ENCODE measurements at places on chromosomes 2 and 18.

GRCh38 chr2:3305431-3305830 is 72.2 kb downstream of the EIPR1 start:
- no peak for DNase-seq

- no peak for DNase-seq
Measured at GRCh38 chr2:3244486-3244885, 133.1 kb downstream of the EIPR1 start.

GRCh38 chr2:61426267-61426897 is 44.5 kb downstream of the USP34 start:
- peak; percentile 49 for DNase-seq

- peak; percentile 82 for DNase-seq
Measured at GRCh38 chr2:172196768-172197431, 94.2 kb upstream of the DLX2 start.

DNA sequence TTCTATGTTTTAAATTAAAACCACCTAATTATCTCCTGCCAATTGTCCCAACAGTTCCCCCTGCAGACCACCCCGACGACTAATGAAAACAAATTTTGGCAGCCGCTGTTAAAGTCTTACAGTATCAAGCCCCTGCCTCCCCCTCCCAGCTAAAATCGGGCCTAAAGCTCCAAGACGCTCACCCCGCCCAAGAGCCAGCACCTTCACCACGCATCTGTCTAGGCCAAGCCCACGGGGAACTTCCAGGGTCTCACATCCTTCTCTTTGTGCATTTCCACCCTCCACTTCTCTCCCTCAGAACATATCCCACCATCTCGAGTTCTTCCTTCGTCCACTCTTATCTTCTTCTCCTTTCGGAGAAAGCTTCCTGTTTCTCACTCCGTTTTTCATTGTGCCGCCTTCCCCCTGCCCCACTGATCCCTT is 445 bp downstream of the PRPF40A start:
- peak; percentile 33 for DNase-seq

GRCh38 chr2:98795891-98796676 is 65.2 kb upstream of the MGAT4A start:
- no peak for DNase-seq

DNA sequence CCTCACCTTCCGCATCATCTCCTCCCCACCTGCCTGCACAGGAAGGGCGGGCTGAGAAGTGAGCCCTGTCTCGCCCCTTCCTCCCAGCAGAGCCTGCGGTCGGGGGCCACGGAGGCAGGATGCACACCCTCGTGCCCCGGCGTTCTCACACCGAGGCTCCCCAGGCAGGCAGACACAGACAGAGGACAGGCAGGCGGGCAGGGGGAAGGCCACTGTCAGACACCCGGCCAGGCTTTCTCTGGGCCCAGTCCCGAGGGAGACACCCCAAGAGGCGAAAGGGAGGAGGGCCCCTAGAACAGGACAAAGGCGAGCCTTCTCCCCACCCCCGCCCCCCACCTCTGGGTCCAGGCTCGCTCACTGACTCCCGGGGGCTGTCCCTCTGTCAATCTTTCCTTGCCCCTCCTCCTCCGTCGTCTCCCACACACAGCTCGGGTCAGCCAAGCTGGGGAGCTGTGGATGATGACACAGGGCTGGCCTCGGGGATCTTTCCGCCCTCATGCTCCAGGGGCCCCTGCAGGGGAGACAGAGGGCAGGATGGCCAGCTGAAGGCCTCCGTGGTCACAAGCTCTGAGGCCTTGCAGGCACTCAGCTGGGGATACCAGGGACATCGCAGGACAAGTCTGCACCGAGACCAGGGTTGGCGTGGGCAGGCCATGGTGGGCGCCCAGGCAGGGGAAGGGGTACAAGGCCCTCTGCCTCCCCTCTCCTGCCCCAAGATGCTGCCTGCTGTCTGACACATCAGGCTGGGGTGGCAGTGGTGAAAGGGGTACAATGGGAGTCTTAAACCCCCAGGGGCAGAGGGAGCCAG is 24.9 kb downstream of the BIN1 start:
- DNase-seq = peak; percentile 50

GRCh38 chr18:35711227-35711626 is 129.7 kb downstream of the GALNT1 start:
- no peak for DNase-seq

- peak; percentile 49 for DNase-seq
Measured at GRCh38 chr18:57353940-57354461, 1.6 kb downstream of the ST8SIA3 start.

GRCh38 chr18:77344786-77345500 is 95.3 kb downstream of the GALR1 start:
- DNase-seq = no peak

- peak; percentile 88 for DNase-seq
Measured at GRCh38 chr2:163157891-163158496, 319.4 kb upstream of the KCNH7 start.

GRCh38 chr2:21006423-21007128 is 37.3 kb downstream of the APOB start:
- DNase-seq = no peak

DNA sequence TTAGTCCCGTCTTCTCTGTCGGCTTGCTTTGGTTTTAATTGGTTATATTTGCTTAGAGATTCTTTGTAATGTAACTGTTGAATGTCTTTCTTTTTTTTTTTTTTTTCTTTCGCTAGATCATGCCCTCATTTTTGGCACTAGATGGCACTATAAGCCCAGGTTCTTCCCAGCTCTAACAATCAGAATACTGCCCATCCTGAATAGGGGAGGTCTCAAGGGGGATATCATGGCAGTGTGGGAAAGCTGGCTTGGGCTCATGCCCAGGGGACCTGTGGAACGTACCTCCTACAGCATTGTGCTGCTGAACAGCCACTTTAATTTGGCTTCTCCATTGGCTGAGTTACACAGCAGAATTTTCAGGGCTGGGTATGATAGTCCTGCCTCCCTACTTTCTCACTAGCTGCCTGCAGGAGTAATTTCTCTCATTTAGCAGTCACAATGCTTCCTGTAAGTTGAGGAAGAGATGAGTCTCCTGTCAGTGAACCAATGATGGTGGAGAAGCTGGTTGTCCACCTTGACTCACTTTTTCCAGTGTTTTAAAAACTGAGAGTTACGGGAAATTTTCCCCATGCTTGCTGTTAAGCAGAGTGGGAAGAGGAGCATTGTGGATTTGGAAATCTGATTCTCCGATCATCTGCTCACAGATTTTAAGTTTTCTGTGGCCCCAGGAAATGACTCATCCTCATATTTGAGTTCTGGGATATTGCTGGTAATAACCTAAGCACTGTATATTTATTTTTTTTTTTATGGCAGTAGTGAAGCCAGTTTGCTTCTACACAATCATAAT is 47.2 kb downstream of the RAD51AP2 start:
- DNase-seq = peak; percentile 80

GRCh38 chr2:200985799-200986198 is 22.3 kb upstream of the ORC2 start:
- DNase-seq = peak; percentile 63

DNA sequence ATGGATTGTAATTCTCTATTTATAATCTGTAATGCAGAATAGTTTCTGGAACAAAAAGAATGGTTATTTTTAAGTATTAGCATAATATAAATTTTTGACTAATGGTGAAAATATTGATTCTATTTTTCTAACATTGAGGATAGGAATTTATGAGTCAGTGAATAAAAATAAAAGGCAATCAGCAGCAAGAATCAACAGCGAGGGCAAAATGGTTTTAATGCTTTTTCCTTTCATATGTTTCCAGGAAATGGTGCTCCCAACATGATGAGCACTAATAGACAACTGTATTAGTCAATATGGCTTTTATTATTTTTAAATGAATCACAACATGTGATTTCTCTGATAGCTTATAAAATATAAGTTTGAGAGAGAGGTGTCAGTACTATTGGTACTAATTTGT is 90.7 kb upstream of the TFPI start:
- peak; percentile 11 for DNase-seq

- no peak for DNase-seq
Measured at GRCh38 chr2:30331038-30331437, 99.7 kb downstream of the LBH start.

GRCh38 chr2:62774555-62775366 is 69.2 kb downstream of the EHBP1 start:
- DNase-seq = peak; percentile 61

GRCh38 chr2:30686000-30686399 is 121.2 kb downstream of the CAPN13 start:
- DNase-seq = no peak

- DNase-seq = peak; percentile 93
Measured at GRCh38 chr2:127149384-127149783, 42.4 kb upstream of the BIN1 start.

GRCh38 chr2:19800796-19801195 is 101.0 kb downstream of the TTC32 start:
- no peak for DNase-seq

DNA sequence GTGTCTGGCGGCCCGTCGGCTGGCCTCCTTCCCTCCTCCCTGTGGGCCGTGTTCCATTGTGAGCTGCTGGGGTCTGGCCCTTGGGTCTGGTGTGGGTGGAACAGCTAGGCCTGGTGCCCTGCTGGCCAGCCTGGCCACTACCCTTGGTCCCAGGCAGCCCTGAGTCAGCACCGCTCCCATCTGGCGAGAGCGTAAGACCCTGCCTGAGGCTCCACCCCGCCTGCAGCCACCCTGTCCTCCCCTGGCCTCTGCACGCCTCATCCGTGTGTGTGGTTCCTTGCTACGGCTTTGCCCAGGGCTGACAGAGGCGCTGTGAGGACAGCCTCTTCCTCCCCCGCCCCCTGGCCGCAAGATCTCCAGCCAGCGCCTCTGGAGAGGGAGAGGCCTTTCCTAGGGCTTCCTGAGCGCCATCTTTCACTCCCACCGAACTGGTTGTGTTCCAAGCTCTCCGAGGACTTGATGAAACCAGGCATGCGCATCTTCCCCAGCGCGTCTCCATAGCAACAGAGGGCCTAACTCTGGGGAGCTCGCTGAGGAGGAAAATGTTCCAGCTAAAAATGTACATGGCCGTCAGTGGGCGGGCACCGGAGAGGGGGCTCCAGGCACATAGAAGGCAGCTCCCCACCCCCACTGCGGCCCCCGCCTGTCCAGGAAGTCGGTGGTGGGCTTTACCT is 83.0 kb downstream of the STPG4 start:
- DNase-seq = peak; percentile 76

- DNase-seq = no peak
Measured at GRCh38 chr2:152755029-152755428, 36.6 kb downstream of the ARL6IP6 start.

- no peak for DNase-seq
Measured at GRCh38 chr2:16656784-16657391, 8.7 kb downstream of the CYRIA start.

DNA sequence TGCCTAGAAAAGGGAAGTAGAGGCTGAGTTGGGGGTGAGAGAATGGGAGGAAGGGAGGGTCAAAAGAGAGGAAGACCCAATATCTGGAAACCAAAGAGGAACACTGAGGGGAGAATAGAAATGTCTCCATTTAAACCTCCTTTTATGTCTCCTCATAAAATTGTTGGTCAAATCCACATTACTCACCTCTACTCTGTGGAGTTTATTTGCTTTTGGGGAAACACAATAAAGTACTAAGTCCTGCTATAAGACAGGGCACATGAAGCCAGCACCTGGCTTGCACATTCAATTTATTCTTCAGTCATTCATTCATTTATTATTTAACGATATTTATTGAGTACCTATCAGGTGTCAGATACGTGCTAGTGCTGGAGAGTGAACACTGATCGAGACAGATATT is 60.3 kb upstream of the NFE2L2 start:
- no peak for DNase-seq

DNA sequence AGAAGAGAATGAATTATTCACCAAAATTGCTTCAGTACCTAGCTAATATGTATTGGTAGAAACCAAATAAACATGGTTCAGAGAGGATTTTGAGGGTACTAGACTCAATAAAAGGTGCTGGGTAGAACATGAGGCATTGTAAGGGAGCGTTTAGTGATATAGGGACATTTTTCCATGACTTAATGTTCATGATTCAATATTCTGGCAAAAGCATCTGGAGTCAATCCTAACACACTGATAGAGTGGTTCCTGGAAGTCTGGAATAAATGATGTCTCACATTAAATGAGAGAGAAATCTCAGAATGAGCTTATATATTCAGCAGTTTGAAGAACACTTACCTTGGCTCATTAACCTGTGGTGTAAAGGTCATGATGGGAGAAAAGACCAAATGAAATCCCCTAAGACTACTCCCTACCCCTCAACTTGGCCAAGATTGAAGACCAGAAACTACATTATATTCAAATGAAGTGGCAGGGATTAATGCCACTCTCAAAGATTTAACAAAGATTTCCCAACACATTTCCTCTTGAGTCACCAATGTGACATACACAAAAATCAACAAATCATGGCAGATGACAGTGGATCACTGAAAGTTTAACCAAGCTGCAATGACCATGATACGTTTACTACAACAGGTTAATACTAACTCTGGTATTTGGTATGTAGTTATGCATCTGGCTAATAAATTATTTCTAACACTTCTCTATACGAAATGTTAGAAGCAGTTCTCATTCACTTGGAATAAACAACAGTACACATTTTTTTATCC is 309.5 kb downstream of the SATB2 start:
- no peak for DNase-seq

GRCh38 chr18:33696332-33697162 is 118.5 kb downstream of the ASXL3 start:
- no peak for DNase-seq

DNA sequence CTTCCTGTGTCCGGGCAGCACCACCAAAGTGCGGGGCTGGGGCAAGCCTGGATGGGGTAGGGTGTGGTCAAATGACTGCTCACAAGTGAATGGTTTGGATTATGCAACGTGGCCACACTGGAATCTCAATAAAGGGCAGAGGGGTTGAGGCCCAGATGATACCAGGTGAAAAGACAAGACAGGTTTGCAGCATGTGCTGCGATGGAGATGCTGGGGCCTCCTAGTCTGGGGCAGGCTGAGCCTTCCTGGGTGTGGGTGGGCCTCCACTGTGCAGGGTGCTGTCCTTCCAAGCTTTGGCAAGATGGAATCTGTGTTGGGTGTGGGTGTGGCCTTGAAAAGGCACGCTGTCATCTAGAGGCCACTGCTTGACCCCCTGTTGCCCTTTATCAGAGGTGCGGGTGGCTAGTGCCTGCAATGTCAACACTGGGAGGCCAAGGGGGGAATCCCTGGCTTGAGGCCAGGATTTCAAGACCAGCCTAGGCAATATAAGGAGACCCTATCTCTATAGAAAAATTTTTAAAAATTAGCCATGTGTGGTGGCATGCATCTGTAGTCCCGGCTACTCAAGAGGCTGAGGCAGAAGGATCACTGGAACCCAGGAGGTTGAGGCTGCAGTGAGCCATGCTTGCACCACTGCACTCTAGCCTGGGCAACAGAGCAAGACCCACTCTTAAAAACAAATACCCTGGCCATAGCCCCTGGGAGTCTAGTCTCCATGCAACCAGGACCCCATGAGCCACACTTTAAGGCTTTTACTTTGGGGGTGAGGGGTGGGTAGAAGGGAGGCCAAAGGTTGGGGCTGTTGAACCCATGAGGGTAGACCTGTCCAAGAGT is 13.8 kb downstream of the RRM2 start:
- DNase-seq = no peak

GRCh38 chr2:237264480-237265219 is 149.3 kb downstream of the COL6A3 start:
- DNase-seq = peak; percentile 84

DNA sequence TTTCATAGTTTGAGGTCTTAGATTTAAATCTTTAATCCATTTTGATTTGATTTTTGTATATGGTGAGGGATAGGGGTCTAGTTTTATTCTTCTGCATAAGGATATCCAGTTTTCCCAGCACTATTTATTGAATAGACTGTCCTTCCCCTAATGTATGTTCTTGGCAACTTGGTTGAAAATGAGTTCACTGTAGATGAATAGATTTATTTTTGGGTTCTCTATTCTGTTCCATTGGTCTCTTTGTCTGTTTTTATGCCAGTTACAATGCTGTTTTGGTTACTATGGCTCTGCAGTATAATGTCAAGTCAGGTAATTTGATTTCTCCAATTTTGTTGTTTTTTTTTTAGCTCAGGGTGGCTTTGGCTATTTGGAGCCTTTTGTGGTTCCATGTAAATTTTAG is 5.9 kb downstream of the FAM171B start:
- no peak for DNase-seq

Data from iris pigment epithelial cell (primary cell).